Left colon (tissue), 2 donors: ENCODE measurements at places on chromosomes 3 and 15.

GRCh38 chr3:125168711-125169393, 43.7 kb downstream of the SLC12A8 start:
- DNase-seq, result no peak

DNA sequence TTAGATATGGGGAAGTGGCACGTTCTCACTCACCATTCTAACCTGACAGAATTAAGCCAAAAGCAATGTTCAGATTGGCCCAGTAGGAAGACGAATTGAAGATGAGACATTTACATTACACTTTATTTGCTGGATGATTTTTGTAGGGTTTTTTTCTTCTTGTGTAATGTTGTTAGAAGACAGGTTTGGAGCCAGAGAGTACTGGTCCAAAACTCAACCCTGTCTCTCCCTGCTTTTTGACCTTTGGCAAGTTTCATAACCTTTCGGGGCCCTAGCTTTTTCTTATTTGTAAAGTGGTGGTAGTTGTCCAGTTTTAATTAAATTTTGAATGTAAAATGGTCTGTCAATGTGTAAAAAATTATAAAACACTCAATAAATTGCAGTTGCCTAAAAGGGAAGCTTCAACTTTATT, 29.5 kb downstream of the PDE8A start:
- DNase-seq, result no peak

- no peak for DNase-seq
These were observed 161.2 kb upstream of the RGMA start for GRCh38 chr15:93250209-93250608.

DNA sequence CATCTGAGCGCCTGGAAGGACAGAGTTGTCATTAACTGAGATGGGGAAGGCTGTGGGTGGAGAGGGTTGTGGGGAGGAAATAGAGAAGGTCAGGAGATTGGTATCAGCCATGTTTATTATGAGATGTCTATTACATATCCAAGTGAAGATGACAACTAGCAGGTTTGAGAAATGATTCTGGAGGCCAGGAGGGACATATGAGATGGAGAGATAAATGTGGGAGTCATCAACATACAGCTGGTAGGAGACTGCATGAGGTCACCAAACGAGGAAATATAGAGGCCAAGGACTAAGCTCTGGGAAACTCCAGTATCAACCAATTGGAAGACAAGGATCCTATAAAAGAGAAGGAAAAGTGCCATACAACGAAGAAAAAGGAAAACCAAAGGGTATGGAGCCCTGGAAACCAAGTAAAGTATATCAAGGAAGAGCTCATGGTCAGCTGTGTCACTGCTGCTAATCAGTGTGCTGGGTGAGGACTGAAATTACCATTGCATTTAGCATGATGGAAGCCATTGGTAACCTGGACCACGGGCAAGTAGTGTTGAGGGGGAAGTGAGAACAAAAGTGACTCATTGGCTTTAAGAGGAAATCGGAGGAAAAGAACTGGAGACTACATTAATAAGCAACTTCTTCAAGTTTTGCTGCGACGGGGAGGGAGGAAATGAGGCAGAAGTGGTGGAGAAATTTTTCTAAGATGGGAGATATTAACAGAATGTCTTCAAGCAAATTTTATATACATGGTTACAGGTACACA, 14.0 kb upstream of the UACA start:
- no peak for DNase-seq

GRCh38 chr3:141489203-141489602, 2.4 kb downstream of the RASA2 start:
- no peak for DNase-seq

DNA sequence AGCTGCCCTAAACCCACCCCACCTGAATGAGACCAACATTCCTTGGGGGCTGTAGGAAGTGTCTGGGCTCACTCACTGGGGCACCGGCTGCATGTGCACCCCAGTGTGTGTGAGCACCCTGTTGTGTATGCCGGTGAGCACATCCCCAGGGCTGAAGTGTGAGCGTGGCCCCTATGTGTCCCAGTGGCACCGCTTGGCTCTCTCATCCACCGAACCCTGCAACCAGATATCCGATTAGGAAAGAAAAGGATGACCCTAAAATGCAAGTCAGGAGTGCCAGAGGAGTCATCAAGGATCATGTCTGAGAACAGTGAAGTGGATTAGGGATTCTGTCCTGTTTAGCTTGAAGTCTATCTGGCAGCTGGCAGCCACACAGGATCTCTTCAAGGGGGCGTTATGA, 84.0 kb upstream of the ALDH1L1 start:
- no peak for DNase-seq
